ENCODE measurements at places on chromosomes 6 and 20. TPM values are rescaled to one million over a fixed set of nuclear protein-coding genes. Genes with fewer than 3 reads are reported as not detected.

Gene PEDS1
- total RNA-seq: 15.9 TPM

Gene MYO6
- 9.4 TPM for total RNA-seq

Gene MAP3K7
- 28.8 TPM for total RNA-seq

Gene SCRT2
- total RNA-seq: not detected

Gene AURKA
- 88.8 TPM for total RNA-seq

Gene ZBTB46
- 4.8 TPM for total RNA-seq

Gene CMTR1
- total RNA-seq: 37.2 TPM

Gene AP5S1
- total RNA-seq: 12.1 TPM

Gene ZBTB2
- 7.9 TPM for total RNA-seq

Gene DDX43
- 1.2 TPM for total RNA-seq

Gene STMND1
- not detected for total RNA-seq

Gene DNAAF9
- total RNA-seq: 11.6 TPM

Gene GABRR1
- total RNA-seq: not detected

Gene PAX1
- not detected for total RNA-seq

Gene CLDN20
- total RNA-seq: not detected

Gene SOX4
- total RNA-seq: 16.1 TPM

Gene DNPH1
- total RNA-seq: 36.1 TPM

Gene NR2E1
- not detected for total RNA-seq

Gene MYLK2
- total RNA-seq: under 0.01 TPM

Gene CTAGE9
- total RNA-seq: not detected

Gene SLC4A11
- total RNA-seq: 0.38 TPM

Gene BPIFB2
- not detected for total RNA-seq

Gene UST
- total RNA-seq: 26.8 TPM

Gene NMBR
- 0.28 TPM for total RNA-seq

Gene ASF1A
- 11.8 TPM for total RNA-seq

Gene OR12D3
- total RNA-seq: not detected

Gene DAAM2
- 36.9 TPM for total RNA-seq

Gene RCAN2
- total RNA-seq: 0.85 TPM

Gene SPEF1
- total RNA-seq: 0.19 TPM

Gene SYNJ2
- 46.5 TPM for total RNA-seq

Gene GTSF1L
- total RNA-seq: not detected

Gene BCAS1
- total RNA-seq: 0.19 TPM

Gene C20orf202
- total RNA-seq: not detected

Gene HLA-DRB1
- 3.7 TPM for total RNA-seq

Gene GRM1
- total RNA-seq: under 0.01 TPM

Gene DPPA5
- not detected for total RNA-seq

Gene DUSP15
- total RNA-seq: not detected

Gene PTCHD4
- 7.0 TPM for total RNA-seq

Gene PRDM13
- not detected for total RNA-seq

Gene ZBTB12
- 4.6 TPM for total RNA-seq

Gene SULF2
- 3.5 TPM for total RNA-seq

Gene CCM2L
- total RNA-seq: not detected

Data from regular cardiac myocyte (primary cell).